ENCODE measurements at places on chromosomes 1 and 21.

GRCh38 chr1:171929121-171929520 lies 87.8 kb downstream of the DNM3 start:
- no peak for DNase-seq

- DNase-seq = no peak
Observed at GRCh38 chr1:157111396-157112165, 12.0 kb upstream of the ETV3L start.

- DNase-seq = no peak
Observed at GRCh38 chr1:74953622-74954021, 180.6 kb upstream of the LHX8 start.

DNA sequence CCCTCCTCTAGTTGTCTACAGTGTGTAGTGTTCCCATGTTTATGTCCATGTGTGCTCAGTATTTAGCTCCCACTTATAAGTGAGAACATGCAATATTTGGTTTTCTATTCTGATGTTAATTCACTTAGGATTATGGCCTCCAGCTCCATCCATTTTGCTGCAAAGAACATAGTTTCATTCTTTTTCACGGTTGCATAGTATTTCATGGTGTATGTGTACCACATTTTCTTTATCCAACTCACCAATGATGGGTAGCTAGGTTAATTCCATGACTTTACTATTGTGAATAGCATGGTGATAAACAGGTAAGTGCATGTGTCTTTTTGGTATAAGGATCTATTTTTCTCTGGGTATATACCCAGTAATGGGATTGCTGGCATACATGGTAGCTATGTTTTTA lies 67.0 kb downstream of the TBX19 start:
- no peak for DNase-seq

DNA sequence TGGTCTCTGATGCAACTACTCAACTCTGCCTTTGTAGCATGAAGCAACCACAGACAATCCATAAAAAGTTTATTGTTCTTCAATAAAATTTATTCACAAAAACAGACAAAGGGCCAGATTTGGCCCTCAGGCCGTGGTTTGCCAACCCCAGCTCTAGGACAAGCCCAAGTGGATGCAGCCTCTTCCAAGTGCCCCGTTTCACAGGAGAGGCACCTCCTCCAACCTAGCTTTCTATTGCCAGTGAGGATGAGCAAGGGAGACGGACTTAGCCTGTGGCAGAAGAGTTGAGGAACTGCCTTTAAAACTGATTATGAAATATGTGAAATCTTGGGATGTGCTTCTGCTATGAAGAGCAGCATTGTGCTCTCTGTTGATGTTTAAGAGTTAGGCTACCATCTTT lies 105.4 kb downstream of the PSMG1 start:
- DNase-seq = no peak

- DNase-seq = peak; percentile 14
Observed at GRCh38 chr1:168234846-168235547, 9.2 kb downstream of the SFT2D2 start.

DNA sequence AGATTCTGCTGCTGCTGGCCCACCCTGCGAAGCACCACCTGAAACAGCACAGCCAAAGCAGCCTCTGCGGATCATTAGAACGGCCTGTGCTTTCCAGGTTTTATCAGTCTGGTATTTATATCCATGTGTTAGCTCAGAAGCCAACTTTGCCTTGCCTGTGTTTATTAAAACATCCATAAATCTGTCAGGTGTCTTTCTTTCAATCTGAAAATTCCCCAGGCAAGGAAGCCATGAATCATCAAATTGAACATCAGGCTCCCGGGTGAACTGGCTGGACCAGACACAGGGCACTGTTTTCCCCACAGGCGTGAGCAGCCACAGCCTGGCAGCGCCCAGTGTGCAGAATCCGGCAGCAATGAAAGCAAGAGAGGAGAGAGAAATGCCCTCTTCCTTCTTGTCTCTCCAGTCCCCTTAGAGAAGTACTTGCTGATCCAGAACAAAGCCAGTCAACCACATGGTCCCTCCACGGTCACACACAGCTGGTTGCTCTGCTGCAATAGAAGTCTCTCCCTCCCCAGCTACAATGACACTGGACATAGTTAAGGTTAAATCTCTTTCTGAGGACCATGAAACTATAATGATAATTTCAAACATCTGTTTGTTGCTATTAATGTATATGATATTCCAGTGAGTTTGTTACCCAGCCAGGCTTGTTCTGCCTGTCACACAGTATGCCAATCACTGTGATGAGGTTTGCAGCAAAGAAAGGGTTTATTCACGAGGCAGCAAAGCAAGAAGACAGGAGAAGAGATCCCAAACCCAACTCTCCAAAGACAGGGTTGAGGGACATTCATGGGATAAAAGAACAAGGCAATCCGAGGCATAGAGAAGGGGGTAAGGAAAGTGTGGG lies 212.1 kb upstream of the FMN2 start:
- no peak for DNase-seq

DNA sequence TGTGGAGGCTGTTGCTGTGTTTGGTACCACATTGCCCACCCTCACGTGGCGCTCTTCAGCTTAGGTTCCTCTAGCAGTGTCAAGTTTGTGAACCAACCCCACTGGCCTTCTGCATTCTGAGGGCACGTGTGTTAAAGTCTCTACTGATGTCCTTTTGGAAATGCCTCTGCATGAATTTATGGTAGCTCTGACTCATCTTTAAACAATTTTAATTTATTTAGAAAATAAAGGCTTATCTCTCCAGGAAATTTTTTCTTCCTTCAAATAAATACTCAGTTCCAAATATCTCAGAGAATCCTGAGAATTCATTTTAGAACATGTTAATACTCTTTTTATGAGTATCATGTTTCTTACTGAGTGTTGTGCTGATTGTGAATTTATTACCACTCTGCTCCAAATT lies 5.5 kb downstream of the CD1D start:
- no peak for DNase-seq

DNA sequence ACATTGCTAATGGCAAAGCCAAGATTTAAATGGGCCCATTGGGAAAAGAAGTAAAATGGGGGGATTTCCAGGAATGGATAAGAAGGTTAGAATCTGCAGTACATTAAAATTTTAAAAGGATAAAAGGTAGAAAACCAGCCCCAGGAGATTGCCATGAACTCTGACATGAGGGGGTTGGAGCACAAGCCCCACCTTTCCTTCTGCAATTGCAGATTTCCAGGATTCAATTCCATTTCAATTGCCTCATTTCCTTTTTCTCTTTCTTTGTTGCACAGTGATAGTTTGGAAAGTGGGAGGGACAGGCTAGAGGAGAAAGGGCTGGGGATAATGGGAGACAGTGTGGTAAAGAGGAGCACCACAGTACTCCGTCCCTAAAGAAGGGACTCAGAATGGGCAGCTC lies 238.5 kb upstream of the RAB4A start:
- DNase-seq = no peak

- DNase-seq = no peak
Observed at GRCh38 chr1:240572328-240572727, 39.6 kb downstream of the GREM2 start.

DNA sequence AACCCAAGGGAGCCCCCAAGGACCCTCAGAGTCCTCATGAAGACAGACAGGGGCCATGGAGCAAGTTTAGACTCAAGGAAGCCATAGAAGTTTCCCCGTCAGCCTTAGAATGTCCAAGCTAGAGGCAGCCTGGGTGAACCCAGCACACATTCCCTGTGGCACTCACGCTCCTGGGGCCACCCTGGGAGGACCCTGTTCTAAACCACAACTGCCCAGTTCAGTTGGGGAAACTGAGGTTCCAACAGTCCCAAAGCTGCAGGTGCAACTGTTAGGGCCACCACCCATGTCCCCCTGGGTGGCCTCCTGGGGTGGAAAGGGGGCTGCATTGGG lies 9.3 kb downstream of the WNT3A start:
- DNase-seq = no peak

- DNase-seq = no peak
Observed at GRCh38 chr1:211932231-211932932, 101.8 kb upstream of the LPGAT1 start.

DNA sequence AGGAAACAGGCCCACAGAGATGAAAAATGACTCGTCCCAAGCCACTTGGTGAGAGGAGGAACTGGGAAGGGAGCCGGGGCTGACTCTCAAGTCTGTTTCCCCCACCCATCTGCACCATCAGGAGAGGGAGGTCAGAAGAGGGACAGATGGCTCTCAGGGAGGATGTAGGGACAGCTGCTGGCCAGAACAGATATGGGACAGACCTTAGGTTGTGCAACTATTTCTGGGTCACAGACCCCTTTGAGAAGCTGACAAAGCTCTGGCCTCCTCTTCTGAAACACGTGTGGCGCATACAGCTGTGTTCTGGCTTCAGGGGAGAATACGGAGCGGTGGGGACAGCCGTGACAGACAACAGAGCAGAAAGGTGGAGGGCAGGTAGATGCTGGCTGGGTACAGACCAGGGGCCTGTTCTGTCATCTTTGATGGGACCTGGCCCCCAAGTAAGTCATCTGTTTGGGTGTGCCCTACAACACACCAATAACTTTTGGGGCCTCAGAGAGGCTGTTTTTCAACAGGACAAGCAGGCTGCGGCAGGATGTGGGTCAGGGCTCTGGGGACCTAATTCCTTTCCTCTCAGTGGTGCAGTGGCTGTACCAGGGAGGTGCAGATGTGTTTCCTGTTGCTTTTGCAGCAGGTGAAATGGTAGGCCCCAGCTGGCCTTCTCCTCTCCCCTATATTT lies 7.3 kb downstream of the SH3BGRL3 start:
- no peak for DNase-seq

GRCh38 chr1:7109901-7110300 lies 324.6 kb downstream of the CAMTA1 start:
- no peak for DNase-seq

DNA sequence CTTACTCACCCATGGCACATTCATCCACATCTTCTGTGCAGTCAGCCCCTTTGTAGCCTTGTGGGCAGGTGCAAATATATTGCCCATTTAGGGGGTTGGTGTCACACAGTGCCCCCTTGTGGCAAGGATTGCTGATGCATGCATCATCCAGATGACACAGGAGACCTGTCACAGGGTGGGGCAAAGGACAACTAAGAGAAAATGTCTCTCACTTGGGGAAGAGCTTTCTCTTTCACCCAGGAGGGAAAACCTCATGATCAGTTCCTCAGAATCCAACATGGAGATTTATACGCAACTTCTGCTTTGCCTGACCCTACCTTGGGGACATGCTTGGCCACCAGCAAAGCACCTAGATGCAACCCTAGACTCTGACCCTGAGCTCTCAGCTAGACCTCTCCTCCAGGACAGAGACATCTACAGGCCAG lies 71.8 kb upstream of the ADAM30 start:
- DNase-seq = peak; percentile 50

DNA sequence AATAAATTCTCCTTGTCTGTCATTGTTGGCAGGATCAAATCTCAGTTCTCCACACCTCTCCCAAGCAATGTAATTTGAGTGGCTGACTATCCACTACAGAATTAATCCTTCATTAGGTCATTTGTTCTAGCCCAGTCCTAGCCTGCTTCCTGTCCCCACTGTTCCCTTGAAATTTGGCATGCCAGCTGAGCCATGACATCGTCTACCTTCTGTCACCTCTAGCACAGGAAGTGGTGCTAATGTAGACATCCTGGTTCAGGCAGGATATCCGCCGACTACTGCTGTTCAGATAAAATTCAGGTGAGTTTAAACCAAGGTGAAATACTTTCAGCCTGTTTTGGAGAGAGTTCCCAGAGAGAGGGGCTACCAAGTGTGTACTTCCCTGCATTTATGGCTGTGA lies 5.9 kb downstream of the CHRM3 start:
- no peak for DNase-seq

GRCh38 chr1:174265282-174265681 lies 106.0 kb downstream of the RABGAP1L start:
- no peak for DNase-seq

GRCh38 chr1:31920956-31921355 lies 17.2 kb downstream of the PTP4A2 start:
- DNase-seq = no peak

DNA sequence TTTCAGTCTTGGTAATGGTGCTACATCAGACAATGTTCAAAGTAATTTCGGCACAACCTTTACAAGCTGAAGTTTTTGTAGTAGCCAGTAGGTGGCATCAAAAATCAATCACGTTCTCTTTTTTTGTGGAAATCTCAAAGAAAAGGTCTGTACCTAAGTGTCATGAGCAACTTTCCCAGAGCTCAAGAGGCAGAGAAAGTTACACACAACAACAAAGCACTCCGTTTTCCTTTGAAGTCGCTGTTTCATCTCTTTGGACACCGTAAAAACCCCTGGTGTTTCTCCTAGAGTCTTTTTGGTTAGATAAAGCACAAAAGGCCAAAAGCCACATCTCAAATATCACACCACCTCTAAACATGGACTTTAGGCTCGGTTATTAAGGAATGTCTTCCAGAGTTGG lies 131.6 kb downstream of the LHX8 start:
- DNase-seq = no peak

DNA sequence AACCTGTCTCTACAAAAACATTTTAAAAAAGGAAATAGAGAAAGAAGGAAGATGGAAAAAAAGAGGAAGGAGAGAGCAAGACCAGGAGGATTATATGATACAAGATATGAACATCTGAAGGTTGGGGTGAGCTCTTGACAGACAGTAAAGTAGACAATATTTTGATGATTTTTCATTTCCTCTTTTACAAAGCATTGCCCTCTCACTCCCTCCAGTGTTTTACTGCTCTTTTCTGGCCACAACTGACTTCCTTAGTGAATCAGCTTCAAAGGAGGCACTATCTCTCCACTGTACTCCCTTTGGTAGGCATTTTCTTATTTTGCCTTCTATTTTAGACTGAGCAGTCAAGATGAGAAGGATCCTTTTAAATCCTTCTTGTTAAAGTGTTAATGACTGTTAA lies 296.7 kb downstream of the KCTD3 start:
- no peak for DNase-seq

DNA sequence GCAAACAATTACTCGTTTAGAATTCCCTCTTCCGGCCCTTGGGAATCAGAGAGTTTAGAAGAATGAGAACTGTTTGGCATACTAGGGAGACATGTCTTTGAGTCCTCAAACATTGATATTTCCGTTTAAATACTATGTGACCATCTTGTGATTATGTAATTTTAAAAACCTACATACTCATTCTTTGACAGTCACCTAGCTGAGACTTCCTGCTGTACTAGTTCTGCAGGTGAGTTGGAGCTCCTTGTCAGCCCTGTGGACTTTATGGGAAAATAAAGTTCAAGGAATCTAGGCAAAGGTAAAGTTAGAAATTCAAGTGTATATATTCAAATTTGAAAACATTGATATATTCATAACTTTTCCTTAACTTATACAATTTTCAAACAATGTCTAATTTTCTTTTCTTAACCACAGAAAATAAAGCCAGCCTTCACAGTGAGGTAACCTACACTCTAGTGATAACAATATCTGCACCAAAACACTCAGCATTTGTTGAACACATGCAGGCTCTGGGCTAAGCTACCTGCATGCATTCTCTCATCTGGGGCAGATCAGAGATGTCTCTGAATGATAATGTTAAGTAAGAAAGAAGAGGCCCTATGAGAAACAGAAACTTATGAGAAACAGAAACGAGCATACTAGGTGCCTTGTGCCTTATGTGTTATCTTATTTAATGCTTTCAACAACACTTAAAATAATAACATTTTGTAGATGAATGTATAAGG lies 67.0 kb upstream of the BACE2 start:
- DNase-seq = no peak

GRCh38 chr21:15688809-15689208 lies 41.0 kb upstream of the USP25 start:
- no peak for DNase-seq

GRCh38 chr1:203693721-203694120 lies 67.1 kb downstream of the ATP2B4 start:
- no peak for DNase-seq
